Kidney capillary endothelial cell (primary cell): ENCODE measurements at places on chromosomes 3 and 15.

DNA sequence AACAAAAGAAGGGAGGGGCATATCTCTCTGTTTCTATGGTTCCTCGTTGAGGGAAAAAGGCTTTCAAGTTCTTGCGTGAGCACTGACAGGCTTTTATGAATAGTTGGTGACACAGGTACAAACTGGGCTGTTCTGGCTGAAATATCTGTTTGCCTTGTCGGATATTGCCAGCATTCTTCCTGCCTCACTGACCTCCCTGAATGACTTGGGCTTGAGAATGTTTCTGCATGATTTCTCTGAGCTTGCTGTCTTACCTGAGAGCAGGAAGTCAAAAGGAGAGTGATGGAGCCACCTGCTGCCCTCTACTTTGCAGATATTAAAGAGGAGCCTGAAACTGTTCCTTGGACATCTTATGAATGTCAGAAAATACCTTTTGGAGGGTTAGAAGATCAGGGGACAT, 4.8 kb downstream of the GCNT3 start:
- no peak for DNase-seq

DNA sequence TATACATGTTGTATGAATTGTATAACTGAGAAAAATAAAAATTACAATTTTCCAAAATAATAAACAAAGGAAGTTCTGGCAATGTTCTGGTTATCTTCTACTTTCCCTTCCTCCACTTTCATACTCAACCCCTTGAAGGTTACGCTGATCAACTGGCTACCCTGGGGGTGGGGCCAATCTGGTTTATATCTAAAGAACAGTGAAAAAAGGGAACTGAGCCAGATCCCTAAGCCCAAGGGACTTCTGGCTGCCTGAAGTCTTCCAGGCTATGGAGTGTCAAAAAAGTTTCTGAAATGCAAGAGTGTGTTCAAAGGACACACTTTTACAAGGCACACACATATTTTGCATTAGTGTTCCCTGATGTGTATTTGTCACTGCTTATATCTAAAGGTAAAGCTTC, 591.9 kb downstream of the ROBO1 start:
- no peak for DNase-seq

- no peak for DNase-seq
Measured at GRCh38 chr3:180530276-180530675, 71.7 kb upstream of the TTC14 start.

GRCh38 chr3:182947888-182948287, 32.5 kb downstream of the DCUN1D1 start:
- no peak for DNase-seq

DNA sequence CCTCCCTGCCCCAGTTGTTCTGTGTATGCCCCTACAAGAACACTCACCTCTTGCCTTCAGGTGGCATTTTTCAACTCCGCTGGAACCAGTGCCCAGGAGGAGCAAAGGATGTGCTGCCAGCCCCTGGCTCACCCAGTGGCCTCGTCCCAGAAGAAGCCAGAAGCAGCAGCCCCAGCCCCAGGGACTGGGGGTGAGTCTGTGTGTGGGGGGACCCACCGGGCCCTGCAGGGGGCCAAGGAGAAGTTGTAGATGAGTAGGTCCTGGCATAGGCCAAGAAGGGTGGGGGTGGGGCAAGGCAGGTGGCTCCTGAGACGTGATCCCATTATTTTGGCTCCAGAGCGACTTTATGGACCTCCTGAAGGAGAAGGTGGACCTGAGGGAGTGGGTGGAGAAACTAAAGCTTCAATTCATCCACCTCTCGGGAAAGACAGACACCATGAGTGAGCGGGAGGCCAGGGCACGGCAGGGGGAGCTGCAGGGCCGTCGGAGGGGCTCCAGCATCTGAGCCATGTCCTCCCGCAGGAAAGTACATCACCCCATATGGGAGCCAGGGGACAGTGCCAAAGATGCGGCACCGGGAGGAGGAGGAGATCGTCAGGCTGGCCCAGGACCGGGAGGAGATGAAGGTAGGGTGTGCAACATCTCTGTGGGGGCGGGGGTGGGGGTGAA, 29.3 kb downstream of the NGRN start:
- no peak for DNase-seq
